ENCODE measurements at places on chromosomes 7 and 10. TPM values are rescaled to one million over a fixed set of nuclear protein-coding genes. Genes with fewer than 3 reads are reported as not detected.

- no peaks in the 10 kb centered on the region for H3K27me3 ChIP-seq
- no peaks in the 10 kb centered on the region for H3K4me1 ChIP-seq
- no peaks in the 10 kb centered on the region for H3K36me3 ChIP-seq
Observed at GRCh38 chr7:100949227-100949932, at the start of gene MUC3A. TSS of gene MUC3A (plus strand) at chr7:100949534. CDS start at chr7:100949625, 91 bp downstream.

The CDNF gene
- total RNA-seq: 3.8 TPM

DNA sequence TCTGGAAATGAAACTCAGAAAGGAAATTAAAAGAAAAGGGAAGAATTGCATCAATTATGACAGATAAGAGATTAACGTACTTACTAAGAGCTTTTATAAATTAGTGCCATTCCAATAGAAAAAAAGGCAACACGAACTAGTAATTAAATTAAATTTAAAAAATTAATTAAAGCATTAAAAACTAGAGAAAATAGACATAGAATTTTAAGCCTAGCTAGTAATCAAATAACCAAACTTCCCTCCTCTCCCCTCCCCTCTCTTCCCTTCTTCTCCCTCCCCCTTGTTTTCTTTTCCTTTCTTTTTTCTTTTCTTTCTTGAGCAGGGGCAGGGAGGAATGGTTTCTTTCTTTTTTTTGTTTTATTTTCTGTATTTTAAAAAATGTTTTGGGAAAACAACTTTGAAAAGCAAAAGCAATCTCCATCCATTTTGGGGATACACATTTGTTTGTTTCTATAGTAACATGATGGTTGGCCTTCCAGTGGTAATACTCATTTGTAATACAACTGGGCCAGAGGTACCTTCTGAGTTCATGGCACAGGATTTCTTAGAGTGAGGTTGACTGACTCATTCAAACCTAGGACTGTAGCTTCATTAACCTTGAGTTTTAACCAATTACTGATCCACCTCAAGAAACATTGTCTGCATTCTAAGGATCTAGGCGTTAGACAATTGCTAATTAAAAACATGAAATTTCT is 132.6 kb downstream of the ST7 start:
- no peak overlapping the region for H3K27ac ChIP-seq
- no peak for DNase-seq
- H3K36me3 ChIP-seq: no peaks in the 10 kb centered on the region
- H3K27me3 ChIP-seq: no peaks in the 10 kb centered on the region
- no peaks in the 10 kb centered on the region for H3K4me1 ChIP-seq
- H3K4me3 ChIP-seq: no peak overlapping the region

- DNase-seq: peak; percentile 66
- peak overlapping the region; percentile 83 for H3K27ac ChIP-seq
- H3K4me3 ChIP-seq: no peak overlapping the region
- H3K4me1 ChIP-seq: peaks cover 12% of the 10 kb centered on the region
Observed at GRCh38 chr10:44261710-44262455, 123.0 kb downstream of the CXCL12 start.

DNA sequence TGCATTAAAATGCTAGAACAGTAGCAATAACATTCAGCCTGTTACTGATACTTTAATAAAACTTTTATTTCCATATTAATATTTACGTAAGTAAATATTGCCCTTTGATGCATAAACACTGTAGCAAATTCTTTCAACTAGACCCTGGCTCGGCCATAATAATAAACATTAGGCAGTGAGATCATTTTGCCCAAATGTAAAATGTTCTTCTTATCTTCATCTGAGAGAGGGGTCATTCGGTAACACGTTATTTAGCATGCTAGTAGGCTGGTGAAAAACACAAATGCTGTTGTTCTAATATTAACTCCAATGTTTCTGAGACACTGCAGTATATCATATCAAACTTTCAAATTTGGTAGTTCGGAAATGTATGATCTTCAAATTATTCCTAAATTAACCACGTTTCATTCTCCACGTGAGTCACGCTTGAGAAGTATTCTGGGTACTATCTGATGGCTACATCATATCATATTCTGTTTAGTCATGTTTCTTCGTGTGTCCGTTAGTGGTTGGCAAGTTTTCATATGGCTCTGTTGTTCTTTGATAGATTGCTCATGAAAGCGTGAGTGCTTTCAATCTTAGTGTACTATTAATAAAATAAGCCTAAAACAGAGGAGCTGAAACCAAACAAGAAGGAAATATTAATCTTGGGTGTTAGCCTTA is 145.8 kb downstream of the NSUN6 start:
- H3K27ac ChIP-seq: no peak overlapping the region
- H3K4me3 ChIP-seq: no peak overlapping the region
- no peak for DNase-seq
- H3K27me3 ChIP-seq: no peaks in the 10 kb centered on the region

DNA sequence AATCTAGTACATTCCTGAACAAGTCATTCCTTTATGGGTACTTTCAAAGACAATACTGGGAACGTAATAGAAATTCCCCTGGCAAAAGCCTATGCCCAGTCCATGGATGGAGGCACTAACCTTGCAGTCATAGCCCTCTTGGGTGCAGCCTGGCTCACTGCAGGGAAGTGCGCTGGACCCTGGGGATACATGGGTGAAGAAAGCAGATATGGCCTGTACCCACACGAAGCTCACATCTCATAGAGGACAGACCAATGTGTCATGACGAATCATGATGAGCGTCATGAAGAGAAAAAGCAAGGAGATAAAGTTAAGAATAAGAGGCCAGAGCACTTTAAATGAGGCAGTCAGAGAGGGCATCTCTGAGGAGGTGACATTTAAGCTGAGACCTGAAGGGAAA is 11.8 kb downstream of the PRLHR start:
- no peak overlapping the region for H3K27ac ChIP-seq
- no peaks in the 10 kb centered on the region for H3K36me3 ChIP-seq
- H3K27me3 ChIP-seq: no peaks in the 10 kb centered on the region
- no peaks in the 10 kb centered on the region for H3K4me1 ChIP-seq
- DNase-seq: no peak
